Activated CD4-positive, alpha-beta T cell treated with anti-CD3 and anti-CD28 coated beads, Interleukin-2, amount 50 U/mL, for 16 hours (primary cell): ENCODE measurements at places on chromosomes 16 and 17.

GRCh38 chr16:85514598-85515318, 98.4 kb upstream of the GSE1 start:
- no peak for DNase-seq

DNA sequence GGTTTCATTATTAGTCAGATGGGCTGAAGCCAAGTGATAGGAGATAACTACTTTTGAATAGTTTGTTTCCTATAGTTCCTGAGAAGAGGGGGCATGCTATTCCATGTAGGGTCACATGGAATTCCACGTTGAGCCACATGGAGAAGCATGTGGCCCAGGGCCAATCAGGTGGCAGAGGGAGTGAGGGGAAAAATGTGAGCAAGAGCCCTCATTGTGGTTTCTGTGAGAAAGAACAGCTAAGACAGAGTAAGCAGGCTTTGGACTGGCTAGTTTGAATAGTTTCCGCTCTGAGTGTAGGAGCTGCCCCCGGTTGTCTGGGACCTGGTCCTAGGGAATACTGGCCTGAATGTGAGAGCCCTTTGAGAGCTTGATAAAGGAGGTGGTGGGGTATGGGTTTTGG, 69.9 kb upstream of the CNTNAP4 start:
- DNase-seq: no peak

GRCh38 chr17:14396547-14396946, 95.7 kb downstream of the HS3ST3B1 start:
- DNase-seq: no peak

DNA sequence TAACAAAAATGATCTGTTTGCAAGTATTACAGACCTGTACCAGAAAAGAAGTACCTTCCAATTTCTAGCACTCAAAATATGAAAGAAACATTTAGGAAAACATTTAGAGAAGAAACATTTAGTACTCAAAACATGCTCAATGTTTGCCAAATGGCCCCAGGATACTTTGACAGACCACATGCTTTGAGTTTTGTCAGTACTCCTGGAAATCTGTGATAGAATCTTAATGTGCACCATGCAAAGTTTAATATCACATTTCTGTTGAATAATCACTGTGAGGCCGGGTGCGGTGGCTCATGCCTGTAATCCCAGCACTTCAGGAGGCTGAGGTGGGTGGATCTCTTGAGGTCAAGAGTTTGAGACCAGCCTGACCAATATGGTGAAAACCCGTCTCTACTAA, 8.5 kb upstream of the ZC3H7A start:
- DNase-seq: no peak

DNA sequence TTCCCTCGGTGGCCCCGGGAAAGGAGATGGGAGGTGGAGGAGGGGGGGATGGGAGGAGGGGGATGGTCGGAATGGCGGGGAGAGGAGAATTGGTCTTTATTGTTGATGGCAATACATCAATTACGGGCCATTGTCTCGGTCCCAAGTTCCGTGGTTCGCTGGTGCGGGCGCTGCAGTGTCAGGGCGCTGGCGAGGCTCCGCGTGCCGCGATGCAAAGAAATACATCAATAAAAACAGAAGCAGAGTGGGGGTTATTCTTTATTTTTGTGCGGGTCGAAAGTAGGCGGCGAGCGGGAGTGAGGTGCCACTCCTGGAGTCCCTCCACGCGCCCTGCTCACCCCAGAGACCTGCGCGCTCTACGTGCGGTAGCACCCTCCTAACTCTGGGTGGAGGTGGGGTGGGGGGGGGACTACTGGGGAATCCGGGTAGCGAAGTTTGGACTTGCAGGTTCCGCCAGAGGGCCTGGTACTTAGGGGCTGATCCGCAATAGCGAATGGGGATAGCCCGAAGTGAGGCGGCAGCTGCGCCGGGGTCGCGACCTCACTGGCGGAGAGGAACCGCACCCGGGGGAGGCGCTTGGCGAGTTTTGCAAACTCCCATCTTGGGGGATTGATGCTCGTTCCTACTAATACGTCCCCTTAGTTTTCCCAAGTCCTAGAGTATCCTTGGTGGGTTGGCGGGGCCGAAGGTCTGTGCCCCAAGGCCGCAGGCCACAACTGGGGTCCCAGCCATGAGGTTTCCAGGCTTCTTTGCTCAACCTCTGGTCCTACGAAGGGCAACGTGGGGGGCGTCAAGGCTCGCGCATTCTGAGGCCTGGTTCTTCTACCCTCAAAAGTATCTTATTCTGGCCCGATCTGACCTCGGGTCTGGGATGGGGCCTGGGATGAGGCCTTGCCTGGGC, 3.5 kb upstream of the SALL1 start:
- DNase-seq: no peak

GRCh38 chr16:80837533-80838147, 33.2 kb upstream of the CDYL2 start:
- no peak for DNase-seq

- no peak for DNase-seq
Observed at GRCh38 chr16:73166441-73166851, 118.5 kb upstream of the ZFHX3 start.

DNA sequence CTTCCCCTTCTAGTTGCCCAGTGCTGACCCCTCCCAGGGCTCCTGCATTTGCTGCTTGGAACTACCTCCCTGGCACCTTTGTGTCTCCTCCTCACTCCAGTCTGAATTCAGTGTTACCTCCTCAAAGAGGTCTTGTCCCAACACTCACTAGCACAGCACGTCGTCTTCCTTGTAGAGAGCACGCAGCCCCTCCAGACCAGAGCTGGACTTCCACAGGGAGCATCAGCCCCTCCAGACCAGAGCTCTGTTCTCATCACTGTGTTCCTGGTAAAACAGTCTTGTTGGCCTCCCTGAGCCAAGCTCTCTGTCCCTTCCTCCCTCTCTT, 27.8 kb upstream of the MGAT5B start:
- DNase-seq: no peak

DNA sequence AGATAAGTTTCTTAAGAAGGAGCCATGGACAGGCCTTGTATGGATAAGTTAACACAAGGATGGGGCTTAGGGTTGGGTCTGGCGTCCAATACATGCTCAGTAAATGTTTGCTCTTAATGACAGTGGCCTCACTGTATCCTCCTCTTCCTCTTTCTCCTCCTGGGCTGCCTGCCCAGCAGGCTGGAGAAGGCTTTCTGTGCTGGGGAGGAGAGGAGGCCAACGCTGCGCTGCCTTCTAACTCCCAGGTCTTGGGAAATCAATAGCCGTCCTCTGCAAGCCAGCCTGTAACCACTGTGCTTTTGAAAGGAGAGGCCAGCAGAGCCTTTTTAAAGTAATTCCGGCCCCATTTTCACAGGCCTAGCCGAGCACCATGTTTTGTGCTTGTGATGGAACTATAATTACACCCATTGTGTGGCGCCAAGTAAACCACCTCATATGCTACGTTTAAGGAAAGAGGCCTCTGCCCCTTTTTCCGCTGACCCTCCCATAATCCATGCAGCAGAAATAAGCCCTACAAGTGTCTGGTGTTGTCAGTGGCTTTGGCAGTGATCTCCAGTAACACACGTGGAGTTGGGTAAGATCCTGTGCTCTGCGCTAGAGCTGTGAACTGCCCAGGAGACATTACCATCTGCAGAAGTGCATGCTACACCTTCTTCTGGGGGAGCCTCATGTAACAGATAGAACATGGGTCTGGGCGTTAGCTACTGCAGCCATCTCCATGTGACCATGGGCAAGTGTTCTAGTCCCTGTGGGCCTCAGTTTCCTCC, 368.2 kb downstream of the SNX29 start:
- DNase-seq: no peak

GRCh38 chr17:8264320-8264719, 15.2 kb downstream of the PFAS start:
- DNase-seq: no peak

DNA sequence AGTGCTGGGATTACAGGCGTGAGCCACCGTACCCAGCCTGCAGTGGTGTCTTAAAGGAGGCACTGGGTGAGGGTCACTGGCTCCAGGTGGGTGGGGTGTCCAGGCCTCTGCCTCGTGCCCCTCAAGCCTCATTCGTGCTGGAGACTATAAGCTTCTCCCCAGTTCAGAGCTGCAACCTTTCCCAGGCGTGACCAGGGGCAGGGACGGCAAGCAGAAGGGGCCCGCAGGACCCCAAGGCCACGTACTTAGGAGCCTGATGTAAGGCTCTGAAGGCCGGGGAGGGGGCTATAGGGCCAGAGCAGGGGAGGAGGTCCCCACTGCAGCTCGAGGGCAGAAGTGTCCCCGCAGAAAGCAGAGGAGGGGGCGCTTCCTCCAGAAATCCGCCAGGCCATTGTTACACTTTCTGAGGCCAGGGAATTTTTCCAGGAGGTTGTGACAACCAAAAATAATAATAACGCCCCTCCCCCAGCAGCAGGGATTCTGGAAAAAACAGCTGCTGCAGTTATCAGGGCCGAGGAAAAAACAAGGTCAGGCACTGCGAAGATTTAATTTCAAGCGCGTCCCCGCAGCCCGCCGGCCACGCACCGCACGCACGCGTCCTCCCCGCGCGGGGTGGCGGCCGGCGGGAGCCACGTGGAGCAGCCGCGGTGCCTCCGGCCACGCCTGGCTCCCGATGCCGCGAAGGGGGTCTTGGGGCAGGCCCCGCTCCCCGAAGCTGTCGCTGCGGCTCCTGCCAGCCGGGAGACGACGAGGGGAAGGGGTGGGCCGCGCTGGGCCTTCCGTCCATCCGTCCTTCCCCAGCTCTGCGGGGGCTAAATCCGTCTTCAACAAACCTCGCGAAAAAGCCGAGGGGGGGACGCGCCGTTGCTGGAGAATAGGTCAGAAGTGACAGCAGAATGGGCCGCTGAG, 45.8 kb upstream of the SLC38A10 start:
- no peak for DNase-seq

DNA sequence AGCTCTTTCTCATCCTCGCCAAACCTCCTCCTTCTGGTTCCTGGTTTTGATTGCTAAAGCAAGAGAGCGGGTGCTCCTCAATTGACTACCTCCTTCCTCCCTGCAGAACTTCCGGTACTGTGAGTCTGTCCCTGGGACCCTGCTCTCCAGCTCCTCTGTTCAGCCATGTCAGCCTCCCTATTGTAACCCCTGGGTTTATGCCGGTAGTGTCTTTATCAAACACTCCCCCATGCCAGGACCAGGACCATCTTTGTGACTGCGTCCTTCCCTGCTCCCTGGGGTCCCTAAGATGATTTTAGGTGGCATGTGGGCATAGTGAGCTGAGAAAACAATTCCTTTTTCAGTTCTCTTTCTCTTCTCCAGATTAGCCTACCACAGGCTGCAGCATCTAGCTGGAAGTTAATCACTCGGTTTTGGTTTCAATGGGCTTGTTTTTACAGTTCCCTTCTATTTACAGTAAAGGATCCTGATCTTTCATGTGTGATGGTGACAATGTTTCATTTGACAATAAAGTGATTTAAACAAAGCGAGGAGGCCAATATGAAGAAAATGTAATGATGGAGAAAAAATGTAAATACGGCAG, 27.7 kb upstream of the IL21R start:
- peak; percentile 57 for DNase-seq

- DNase-seq: no peak
Observed at GRCh38 chr17:78915872-78916632, 9.1 kb downstream of the TIMP2 start.

GRCh38 chr16:89386306-89387185, 103.8 kb downstream of the ANKRD11 start:
- DNase-seq: no peak

- no peak for DNase-seq
Observed at GRCh38 chr17:27575912-27576252, 55.1 kb upstream of the LGALS9 start.
